Activated naive CD4-positive, alpha-beta T cell treated with anti-CD3 and anti-CD28 coated beads, Interleukin-2, amount 50 U/mL, for 16 hours (primary cell): ENCODE measurements at places on chromosomes 13 and 19.
A peak's percentile ranks its signal among the peaks of the same experiment; 100 is the strongest.

DNA sequence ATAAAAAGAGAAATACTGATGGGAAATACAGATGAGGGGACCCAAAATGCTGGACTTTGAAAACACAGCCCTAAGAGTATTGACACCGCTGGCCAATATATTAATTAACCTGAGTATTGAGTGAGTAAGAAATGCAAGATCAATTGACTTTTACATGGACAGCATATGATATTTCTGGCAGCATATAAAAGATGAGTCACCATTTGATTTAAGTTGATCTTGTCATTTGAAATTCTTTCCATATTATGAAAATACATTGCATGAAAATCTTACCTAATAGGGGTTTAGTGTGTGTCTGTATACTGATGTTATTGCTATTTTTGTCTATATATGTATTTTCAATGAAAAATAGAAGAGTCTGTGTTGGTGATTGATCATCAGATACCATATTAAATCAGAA lies 619.6 kb downstream of the KCTD12 start:
- no peak for DNase-seq

DNA sequence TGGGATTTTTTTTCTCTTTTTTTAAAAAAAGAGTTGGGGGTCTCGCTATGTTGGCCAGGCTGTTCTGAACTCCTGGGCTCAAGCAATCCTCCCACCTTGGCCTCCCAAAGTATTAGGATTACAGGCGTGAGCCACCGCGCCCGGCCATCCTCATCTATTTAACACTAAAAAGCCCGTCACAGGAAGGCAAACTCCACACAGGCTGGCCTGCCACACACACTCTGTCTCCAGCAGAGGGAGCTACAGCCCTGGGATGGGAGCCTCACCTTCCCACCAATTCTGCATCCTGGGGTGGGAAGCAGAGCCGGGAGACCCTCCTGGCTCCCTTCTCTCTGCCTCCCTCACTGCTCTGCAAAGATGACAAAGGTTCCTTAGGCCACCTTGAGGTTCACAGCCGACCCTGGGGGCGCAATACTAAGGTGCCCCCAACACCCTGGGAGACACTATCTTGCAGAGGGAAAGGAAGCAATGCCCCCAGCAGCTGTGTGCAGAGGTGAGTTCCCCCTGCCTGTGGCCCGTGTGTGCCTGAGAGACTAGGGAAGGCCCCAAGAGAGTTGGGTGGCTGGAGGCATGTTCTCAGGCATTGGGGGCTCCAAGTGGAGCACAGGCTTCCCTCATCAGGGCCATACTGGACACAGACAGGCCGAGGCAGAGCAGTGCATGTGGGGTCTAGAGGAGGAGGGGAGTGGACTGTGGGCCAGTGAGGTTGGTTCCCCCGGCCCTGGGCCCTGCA lies 27.4 kb upstream of the TIMM44 start:
- no peak for DNase-seq

DNA sequence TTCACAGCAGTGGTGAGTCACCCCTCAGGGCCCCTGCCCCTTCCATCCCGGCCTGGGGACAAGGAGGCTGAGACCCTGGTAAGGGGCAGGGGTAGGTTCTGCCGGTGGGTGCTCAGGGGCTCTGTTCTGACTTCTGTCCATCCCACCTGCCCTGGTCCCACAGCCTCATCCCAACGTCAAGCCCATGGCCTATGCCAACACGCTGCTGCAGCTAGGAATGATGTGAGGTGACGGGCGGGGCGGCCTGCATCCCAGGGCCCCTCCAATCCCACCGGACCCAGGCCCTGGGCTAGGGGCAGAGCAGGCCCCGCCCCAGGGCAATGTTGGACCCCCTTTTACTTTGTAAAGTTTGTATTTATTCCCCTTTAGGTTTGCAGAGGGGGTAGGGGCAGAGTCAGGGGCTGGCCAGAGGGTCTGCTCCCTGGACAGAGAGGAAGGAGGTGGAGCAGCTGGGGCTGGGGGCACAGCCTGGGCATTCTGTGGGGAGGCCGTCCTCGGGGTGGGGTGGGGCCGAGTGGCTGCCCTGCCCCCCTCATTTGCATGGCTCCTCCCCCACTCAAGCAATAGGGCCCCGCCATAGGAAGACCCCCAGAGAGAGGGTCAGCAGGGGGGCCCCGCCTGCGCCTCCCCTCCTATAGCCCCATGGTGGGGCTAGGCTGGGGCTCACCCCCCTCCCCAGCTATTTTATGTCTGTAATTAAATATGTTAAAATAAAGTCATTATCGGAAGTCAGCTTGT lies 23.1 kb downstream of the CCDC8 start:
- no peak for DNase-seq

DNA sequence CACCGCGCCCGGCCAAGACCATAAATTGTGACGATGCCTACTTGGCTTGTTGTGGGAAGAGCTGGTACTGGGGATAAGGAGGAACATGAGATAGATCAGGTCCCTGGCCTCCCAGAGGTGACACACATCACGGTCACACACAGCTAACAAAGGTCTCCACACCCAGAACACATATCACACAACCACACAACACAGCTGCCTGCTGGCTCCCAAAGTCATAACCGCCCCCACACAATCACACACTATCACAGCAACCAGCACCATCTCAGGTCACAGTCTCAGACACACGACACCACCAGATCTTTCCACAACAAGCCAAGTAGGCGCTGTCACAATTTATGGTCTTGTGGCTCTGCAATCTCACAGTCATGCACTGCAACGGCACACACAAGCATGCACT lies 5.7 kb downstream of the COL5A3 start:
- no peak for DNase-seq

GRCh38 chr13:25196971-25197370 lies 24.9 kb upstream of the AMER2 start:
- no peak for DNase-seq

DNA sequence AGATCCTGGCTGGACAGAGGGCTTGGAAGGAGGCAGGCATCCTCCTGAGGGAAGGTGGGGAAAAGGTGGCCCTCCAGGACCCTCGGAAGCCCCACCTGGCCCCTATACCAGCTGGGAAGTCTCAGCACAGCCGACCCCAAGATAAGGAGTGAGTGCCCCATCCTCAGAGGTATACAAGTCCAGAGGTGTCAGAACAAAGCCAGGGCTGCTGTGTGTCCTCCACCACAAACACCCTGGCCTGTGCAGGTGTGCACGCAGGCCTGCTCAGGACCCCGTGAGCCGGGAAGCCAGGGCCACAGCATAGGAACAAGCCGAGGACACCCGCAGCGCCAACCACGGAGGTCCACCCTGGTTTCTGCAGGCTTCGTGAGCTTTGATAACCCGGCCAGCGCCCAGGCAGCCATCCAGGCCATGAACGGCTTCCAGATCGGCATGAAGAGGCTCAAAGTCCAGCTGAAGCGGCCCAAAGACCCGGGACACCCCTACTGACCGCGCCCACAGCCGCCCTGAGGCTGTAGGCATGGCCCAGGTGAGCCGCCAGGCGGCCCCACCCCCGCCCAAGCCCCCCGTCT lies 68.6 kb downstream of the CELF5 start:
- no peak for DNase-seq

GRCh38 chr19:35704218-35704617 lies at the start of gene ZBTB32:
Gene ZBTB32 (plus strand): TSS chr19:35704558. CDS start chr19:35714627, 10,069 bp downstream.
- DNase-seq = no peak

DNA sequence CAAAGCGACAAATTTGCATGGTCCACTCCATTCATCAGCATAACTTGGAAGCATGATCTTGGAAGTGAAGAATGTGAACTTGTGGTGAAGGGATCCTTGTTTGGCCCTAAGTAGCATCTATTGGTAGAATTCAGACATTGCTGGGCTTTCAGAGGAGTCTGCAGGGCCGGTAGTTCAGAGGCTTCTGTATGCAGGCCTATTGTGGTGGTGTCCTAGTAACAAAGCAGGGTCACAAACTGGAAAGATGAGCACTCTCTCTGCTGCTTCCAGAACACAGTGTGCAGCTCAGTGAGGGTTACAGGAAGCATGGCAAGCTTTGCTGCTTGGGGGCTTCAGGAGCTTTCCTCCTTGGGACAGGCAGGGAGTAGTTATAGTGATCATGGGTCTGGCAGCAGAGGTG lies 206.0 kb downstream of the TDRD3 start:
- no peak for DNase-seq

DNA sequence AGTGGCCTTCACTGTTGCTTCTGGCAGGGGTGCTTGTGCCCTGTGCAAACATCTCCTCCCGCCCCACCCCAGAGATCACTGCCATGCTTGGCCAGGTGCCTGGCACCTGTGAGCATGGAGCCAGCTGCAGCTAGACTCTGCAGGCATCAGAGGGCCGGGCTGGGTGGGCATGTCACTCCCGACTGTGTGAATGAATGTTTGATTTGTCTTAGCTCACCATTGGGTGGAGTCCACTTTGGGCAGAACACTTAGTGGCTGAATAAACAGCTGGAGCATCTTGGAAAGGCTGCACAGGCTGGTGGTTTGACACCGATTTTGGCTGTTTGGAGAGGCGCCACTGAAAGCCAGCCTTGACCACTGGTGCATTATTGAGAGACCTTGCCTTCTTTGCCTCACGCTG lies 267.3 kb downstream of the DLEU7 start:
- DNase-seq = no peak

- DNase-seq = peak; percentile 85
Measured at GRCh38 chr19:13588957-13589833, 82.9 kb upstream of the CACNA1A start.

GRCh38 chr13:104487006-104487405 lies 1420.8 kb upstream of the SLC10A2 start:
- no peak for DNase-seq

GRCh38 chr13:21948769-21949474 lies 278.0 kb downstream of the FGF9 start:
- no peak for DNase-seq

DNA sequence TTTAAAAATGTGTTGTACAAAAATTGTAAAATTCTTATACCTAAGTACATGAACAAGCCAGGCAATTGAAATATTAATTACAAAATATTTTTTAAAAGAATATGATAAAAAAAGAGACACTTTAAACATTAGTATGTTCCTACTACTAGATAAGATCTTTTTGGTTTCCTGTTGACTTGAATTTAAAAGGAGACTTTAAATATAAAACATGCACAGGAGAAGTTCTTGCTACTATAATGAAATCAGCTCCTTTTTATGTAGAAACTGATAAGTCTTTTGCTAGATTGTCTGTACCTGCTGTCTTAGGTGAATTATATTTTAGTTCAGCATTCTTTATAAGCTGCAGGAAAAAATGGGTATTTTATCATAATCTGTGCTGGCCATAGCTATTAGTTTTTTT lies 140.2 kb downstream of the TNFSF13B start:
- no peak for DNase-seq

- DNase-seq = no peak
Measured at GRCh38 chr13:94999871-95000270, 287.5 kb upstream of the SOX21 start.

- no peak for DNase-seq
Measured at GRCh38 chr19:41278478-41278877, 14.3 kb downstream of the HNRNPUL1 start.

- DNase-seq = no peak
Measured at GRCh38 chr13:110574161-110574560, 12.6 kb upstream of the RAB20 start.

- no peak for DNase-seq
Measured at GRCh38 chr13:65461590-65461989, 1768.5 kb downstream of the PCDH9 start.

DNA sequence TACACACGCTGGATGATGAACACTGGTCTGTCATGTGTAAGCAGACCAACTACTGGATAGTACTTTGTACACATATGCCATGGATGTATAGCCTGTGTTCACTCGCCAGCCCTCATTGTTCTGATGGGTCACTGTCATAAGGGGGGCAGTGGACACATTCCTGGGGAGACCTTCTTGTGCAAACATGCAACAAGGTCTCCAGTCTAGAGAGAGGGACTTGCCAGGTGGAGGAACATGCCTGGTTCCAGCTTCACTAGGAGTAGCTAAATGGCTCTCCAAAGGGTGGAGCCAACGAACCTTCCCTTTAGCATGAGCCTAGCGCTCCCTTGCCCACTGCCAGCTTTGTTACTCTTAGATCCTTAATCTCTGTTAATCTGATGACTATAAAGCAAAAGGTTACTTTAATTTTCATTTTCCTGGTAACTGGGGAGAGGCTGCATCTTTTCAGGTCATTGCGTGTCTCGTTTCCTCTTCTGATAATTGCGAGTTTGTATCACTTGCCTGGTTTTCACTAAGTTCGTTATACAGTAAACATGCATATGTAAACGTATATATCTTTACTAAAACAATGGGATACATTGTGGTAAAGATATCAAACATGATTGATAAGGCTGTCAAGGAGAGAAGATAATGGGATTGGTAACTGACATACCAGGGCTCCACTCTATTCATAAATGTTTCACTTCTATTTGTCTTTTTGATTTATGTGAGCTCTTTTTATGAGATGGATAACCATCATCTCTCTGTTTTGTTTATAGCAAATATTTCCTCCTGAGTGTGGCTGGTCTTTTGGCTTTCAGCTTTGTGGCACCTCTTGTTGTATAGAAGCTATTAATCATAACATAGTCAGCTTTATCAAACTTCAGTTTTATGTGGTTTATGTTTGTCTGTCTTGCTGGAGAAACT lies 235.2 kb upstream of the SGCG start:
- DNase-seq = no peak

DNA sequence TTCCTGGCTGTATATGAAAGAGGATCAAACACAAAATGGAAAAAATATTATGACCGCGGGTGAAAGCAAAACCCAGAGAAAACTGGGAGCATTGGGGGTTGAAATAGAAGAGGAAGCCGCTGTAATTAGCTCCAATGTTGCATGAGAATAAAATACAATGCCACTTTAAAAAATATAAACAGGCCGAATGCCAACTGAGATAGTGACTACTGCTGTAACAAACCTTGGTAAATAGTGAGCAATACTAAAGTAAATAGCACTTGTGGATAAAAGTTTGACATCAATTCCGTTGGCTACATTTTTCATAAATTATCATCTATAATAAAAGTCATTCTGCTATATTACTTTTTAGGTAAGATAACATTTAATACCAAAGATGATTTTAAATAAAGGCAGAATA lies 395.8 kb upstream of the MIR17HG start:
- DNase-seq = no peak

- DNase-seq = no peak
Measured at GRCh38 chr19:35549879-35550523, 4.6 kb downstream of the TMEM147 start.

DNA sequence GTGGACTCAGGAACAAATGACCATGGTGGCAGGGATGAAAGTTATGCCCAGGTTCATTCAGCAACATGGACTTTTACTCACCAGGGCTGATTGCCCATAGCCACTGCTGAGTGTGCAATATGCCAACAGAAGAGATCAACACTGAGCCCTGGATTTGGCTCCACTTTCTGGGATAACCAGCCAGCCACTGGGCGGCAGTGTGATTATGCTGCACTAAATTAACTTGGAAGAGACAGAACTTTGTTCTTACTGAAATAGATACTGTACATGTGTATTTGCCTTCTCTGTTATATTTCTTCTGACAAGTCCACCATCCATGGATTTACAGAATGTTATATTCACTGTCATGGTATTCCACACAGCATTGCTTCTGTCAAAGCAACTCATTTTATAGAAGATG lies 257.4 kb downstream of the TDRD3 start:
- DNase-seq = no peak

DNA sequence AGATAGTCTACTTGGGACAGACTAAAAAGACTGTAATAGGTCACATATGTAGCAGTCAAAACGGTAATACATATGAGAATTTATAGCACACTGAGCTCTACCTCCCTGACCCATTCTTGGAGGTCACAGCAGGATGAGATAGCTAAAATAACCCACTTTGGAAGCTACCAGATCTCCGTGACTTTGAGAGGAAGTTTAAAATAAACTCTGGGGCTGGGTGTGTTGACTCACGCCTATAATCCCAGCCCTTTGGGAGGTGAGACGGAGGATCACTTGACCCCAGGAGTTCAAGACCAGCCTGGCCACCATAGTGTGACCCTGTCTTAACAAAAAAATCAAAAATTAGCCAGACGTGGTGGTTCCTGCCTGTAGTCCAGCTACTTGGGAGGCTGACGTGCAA lies 45.3 kb downstream of the DHRS12 start:
- no peak for DNase-seq
